ENCODE measurements at places on chromosomes 5 and 9.

GRCh38 chr9:128142596-128142995 is 6.7 kb upstream of the LCN2 start:
- DNase-seq = no peak

DNA sequence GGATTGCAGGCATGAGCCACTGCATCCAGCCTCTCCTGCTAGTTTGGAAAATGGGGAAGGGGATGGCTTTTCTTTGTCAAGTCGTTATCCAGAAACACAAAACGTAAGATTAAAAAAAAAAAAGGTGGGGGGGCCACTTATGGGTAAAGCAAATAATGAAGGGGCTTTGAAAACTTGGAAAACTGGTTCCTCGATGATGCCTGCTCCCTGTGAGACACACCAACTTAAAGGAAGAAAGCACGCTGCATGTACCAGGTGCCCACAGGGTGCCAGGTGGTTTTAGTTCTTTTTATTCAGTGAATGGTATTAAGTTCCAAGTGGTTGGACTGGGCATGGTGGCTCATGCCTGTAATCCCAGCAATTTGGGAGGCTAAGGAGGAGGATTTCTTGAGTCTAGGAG is 170.1 kb downstream of the GOLPH3 start:
- DNase-seq = no peak

- no peak for DNase-seq
Observed at GRCh38 chr5:122390154-122390553, 78.1 kb downstream of the SNCAIP start.

DNA sequence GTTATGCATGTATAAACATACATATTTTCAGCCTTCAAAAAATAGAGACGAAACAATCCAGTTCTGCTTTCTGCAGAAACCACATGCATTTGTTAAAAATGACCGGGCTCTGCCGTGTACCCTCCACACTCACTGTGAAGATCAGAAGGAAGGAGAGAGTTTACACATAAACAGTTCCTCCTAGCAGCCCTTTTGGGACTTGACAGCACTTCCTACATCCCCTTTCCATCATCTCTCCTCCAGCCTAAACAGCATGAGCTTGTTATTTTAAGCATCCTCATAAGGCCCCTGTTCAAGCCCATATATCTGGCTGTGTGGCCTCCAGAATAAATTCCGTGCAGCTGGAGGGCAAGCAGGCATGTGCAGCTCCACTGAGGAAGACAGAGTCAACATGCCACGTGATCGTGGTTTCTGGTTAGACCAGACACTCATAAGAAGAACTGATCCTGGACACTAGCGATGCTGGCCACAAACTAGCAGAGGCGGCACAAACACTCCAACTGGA is 42.2 kb downstream of the NIPAL4 start:
- DNase-seq = no peak

DNA sequence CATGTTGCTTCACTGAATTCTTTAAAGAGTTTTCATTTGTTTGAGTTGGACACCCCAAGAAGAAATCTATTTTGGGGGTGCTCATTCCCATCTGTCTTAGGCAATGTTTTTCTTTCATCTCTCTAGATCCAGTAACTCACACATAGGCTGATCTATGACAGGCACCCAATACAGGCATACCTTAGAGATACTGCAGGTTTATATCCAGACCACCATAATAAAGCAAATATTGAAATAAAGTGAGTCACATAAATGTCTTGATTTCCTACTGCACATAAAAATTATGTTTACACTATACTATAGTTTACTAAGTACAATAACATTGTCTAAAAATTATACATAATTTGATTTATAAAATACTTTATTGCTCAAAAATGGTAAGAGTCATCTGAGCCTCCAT is 364.5 kb downstream of the MTRR start:
- no peak for DNase-seq

GRCh38 chr5:34854459-34855174 is 15.7 kb downstream of the TTC23L start:
- DNase-seq = no peak

- DNase-seq = no peak
Observed at GRCh38 chr9:120568816-120569215, 11.2 kb downstream of the CDK5RAP2 start.

GRCh38 chr5:180291234-180291940 is 496 bp downstream of the MAPK9 start:
- peak; percentile 17 for DNase-seq

- no peak for DNase-seq
Observed at GRCh38 chr5:124789104-124789605, 42.7 kb upstream of the ZNF608 start.

GRCh38 chr5:173843794-173844193 is 44.4 kb upstream of the CPEB4 start:
- DNase-seq = no peak

DNA sequence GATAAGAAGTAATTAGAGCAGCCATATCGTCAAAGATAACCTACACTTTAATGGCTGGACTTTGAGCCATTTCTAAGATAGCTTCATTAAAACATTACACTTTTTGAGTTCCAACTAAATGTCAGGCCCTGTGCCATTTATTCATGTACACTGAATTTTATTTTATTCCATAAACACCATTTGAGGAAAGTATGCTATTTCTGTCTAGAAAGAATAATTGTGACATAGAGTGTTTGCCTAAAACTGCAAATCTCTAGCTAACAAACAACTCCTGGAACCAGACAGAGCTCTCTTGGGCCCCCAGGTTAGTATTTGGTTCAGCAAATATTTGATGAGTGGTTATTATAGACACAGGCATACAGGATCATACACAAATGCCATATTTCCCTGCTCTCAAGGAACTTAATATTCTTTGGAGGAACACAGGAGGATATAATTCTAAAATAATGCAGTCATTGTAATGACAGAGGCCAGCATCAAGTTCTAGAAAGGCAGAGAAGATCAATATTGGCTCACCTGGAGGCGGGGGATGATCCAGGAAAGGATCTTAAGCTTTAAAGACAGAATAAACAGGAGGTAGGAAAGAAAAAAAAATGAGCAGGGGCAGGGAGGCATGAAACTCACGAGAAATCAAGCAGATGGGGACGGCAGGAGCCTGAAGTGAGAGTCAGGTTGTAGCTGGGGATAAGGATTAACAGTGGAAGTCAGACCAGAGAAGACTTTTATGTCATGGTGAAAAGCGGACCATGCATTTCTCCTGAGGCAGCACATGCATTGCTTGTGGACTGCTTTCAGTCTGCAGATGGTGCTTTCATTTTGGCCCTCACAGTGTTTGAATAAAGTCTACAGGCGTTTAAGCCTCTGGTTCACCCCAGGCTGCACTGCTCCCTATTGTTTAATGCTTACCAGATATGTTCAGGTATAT is 127.7 kb downstream of the GCNT1 start:
- no peak for DNase-seq

GRCh38 chr5:360257-361027 is 38.9 kb downstream of the AHRR start:
- DNase-seq = no peak

- DNase-seq = no peak
Observed at GRCh38 chr5:115847290-115847689, 5.6 kb downstream of the AP3S1 start.

GRCh38 chr9:28770226-28770625 is 1196.9 kb upstream of the C9orf72 start:
- no peak for DNase-seq

DNA sequence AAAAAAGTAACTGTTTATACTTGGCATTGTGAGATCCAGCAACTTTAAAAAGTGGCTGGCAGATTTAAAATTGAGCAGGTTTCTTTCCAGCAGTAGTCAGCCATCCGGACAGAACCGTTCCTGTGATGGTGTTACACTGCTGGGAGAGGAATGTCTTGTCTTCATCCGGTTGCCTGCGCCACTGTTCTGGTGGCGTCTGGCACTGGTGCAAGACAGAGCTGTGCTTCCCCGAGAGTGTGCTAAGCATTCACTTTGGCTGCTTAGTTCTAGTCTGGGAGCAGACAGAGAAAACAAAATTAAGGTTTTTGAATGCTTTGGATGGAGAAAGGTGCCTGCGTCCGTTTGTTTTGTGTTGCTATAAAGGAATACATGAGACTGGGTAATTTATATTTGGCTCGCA is 35.5 kb upstream of the CREBRF start:
- no peak for DNase-seq

DNA sequence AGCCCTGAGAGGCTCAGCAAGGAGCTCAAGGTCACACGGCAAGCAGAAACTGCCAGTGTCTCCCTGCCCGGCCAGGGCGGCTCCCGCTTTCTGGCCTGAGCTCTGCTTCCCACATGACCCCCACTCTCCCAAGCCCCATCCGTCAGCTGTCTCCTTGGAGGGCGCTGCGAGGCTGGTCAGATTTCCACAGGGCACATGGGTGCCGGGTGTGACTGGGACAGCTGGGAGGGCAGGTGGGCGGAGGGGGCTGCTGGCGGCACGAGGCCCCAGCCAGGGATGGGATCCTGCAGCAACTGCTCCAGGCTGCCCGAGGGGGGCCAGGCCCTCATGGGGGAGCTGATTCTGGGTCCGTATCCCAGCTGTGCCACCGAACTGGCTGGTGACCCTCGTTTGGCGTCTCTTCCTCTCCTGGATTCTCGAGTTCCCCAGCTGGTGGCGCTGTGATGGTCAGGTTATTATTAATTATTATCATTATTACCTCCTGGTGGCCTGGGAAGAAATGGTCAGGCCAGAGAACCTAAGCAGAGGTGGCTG is 12.9 kb upstream of the WDR38 start:
- peak; percentile 73 for DNase-seq

DNA sequence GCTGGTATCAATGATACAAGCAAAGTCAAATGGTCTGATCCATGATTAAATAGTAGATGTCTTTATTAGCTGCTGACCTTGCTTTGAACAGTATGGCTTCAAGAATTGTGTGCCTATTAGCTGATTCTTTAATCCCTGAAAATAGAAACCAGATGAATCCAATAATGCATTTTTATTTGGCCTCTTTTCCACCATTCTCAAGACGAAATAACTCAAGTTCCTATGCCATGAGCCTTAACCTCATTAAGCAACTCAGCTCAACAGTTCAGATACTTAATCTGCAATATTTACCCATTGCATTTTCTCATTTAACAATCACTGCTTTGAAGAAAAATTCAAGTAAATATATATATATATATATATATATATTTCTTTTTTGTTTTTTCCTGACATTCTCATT is 588.6 kb upstream of the MEF2C start:
- no peak for DNase-seq

- DNase-seq = no peak
Observed at GRCh38 chr9:135135171-135135928, 47.9 kb downstream of the OLFM1 start.

All from NCI-H524 (cell line).